ENCODE measurements at places on chromosomes 5 and 9.
A peak's percentile ranks its signal among the peaks of the same experiment; 100 is the strongest.

GRCh38 chr9:69427286-69427685 lies 102.3 kb downstream of the ENTREP1 start:
- DNase-seq = no peak

DNA sequence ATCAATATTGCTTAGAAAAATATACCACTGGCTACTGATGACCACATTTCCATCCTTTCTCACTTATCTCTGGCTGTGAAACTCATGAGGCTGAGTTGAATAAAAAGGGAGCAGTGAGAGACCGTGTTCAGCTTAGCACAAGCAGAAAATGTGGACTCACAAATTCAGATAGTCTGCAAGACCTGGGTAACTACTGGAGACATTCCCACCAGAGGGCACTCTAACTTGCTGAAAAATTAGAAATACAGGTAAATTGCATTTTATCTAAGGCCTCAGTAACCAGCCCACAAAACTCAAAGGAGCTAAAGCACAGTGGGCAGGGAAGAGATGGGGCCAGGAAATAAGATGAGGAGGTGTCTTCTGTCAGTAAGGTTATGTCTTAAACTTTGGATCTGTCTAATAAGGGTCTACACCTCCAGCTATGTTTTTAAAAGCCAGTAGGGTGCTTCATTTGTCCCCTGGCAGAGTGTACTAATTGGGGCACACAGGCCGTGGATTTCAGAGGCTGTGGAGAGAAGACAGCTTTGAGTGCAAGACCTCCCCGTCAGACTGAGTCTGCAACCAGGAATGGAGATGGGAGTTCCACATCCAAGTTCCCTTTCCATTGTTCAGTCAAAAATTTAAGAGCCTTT lies 8.7 kb upstream of the NDUFB6 start:
- peak; percentile 57 for DNase-seq

- no peak for DNase-seq
Measured at GRCh38 chr9:127805620-127806019, 2.9 kb downstream of the FPGS start.

- DNase-seq = no peak
Measured at GRCh38 chr9:23779220-23779619, 46.8 kb downstream of the ELAVL2 start.

- no peak for DNase-seq
Measured at GRCh38 chr9:133788045-133788818, 50.1 kb upstream of the SARDH start.

GRCh38 chr5:66992547-66992946 lies 204.1 kb downstream of the CD180 start:
- DNase-seq = no peak

DNA sequence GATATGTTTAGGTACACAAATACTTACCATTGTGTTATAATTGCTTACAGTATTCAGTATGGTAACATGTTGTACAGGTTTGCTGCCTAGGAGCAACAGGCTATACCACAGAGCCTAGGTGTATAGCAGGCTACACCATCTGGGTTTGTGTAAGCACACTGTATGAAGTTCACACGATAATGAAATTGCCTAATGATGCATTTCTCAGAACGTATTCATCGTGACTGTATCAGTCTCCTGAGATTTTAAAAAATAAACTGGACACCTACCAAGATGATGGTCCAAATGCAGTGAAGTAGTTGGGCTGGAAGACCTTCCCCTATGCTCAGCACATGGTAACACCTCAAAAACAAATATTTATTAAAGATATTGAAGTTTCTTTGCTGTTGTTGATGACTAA lies 103.3 kb upstream of the NFIB start:
- peak; percentile 27 for DNase-seq

GRCh38 chr5:140631831-140632365 lies 1.1 kb downstream of the CD14 start:
- DNase-seq = no peak

DNA sequence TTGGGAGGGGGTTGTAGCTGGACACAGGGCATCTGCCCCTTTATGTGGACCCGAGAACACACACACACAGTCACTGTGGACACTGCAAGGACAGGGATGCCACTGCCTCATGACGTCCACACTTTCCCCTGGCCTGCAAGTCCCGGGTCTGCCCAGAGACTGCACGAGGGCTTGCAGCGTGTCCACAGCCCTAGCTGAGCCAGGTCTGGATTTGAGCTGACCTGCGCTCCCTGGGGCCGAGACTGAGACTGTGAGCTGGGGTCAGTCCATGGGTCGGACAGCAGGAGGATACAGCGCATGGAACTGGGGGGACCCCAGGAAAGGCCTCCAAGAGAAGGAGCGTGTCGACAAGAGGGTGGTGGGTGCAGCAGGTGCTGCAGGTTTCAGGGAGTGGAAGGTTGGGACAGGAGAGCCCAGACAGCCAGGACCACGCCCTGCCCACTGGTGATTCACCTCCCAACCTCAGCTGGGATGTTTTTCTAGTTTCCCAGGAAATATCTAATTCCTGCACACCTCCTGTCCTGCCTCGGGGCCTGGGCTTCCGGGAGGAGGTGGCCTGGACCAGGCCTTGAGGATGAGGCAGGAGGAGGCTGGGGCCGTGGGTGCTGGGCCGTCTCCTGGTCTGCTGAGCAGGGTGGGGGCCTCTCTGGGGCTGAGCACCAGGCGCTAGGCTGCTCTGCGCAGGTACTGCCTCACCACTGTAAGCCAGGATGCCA lies 806 bp upstream of the RNF224 start:
- no peak for DNase-seq

GRCh38 chr5:73673161-73673591 lies 47.2 kb downstream of the ARHGEF28 start:
- DNase-seq = peak; percentile 68

GRCh38 chr5:147160902-147161700 lies 73.7 kb upstream of the STK32A start:
- DNase-seq = no peak

DNA sequence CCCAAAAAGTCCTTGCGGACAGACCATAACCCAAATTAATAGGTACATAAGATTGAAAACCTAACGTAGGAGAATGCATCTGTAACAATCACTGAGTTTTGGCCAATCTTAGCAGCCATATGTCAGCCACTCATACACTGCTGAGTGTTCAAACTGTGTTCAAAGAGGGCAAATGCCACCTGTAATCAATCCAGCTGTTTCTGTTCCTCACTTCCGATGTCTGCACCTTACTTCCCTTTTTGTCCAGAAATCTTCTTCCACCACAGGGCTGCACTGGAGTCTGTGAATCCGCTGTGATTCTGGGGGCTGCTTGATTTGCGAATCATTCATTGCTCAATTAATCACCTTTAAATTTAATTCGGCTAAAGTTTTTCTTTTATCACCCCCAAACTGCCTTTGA lies 263.9 kb downstream of the ICE1 start:
- DNase-seq = no peak

DNA sequence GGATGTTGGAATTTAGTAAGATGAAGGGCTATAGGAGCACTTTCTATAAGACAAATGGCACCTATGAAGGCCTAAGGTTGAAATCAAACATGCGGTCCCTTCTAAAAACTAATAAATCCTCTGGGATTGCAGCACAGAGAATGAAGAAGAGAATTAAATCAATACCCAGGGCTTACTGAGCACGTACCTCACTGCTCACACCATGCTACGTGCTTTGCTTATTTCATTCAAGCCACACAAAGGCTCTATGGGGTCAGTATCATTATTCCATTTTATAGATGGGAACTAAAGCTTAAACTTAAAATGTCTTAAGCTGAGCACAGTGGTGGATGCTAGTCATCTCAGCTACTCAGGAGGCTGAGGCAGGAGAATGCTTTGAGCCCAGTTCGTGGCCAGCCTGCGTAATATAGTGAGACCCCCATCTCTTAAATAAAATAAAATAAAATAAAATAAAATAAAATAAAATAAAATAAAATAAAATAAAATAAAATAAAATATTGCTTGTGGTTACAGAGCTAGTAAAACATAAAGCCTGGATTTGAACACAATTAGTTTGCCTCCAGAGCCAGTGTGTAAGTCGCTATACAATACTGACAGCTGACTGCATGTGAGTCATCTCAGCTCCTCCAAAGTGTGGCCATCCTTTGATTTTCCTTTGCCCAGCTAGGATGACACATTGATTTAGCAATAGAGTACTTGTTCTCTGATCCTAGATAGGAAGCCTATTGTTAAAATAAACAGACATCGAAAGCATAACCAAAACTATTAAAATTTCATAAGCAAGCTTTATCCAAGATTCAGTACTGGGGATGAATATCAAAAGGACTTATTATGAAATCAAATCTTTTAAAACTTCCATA lies 20.9 kb upstream of the DPYSL3 start:
- DNase-seq = peak; percentile 73

- peak; percentile 50 for DNase-seq
Measured at GRCh38 chr9:76394960-76395252, 680 bp upstream of the RFK start.

DNA sequence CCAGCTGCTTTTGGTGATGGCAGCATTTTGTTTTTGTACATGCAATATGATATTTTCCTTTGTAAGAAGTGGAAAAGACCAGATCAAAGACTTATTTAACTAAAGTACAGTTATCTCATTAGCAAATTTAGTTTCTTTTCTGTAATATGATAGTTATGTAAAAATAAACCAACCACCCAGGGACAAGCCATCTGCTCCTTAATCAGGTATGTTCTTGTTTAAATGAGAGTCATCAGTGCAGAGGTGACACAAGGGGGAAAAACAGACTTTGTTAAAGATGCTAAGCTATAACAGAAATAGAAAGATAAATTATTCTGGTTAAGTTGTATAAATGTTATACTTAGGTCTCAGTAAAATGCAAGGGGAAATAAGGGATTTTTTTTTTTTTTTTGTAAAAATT lies 805.7 kb upstream of the SEMA6A start:
- DNase-seq = no peak

DNA sequence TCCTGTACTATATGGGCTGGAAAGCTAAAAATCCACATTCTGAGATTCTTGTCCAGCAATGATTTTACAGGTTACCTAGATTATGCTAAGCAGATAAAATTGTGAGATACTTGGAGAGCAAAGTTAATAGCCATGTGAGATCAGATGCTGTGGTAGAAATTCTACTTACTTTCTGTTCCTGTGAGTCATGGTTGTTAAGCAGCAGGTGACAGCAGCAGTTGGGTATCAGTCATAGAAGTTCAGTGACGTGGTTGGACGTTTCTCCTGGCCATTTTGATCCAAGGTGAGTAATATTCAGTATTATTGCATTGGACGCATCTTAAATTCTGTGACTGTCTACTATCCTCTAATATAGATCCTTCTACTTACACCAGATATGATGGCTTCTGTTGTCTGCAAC lies 524.5 kb downstream of the TMEM38B start:
- no peak for DNase-seq

- peak; percentile 62 for DNase-seq
Measured at GRCh38 chr5:8686707-8687106, 817.8 kb downstream of the MTRR start.

DNA sequence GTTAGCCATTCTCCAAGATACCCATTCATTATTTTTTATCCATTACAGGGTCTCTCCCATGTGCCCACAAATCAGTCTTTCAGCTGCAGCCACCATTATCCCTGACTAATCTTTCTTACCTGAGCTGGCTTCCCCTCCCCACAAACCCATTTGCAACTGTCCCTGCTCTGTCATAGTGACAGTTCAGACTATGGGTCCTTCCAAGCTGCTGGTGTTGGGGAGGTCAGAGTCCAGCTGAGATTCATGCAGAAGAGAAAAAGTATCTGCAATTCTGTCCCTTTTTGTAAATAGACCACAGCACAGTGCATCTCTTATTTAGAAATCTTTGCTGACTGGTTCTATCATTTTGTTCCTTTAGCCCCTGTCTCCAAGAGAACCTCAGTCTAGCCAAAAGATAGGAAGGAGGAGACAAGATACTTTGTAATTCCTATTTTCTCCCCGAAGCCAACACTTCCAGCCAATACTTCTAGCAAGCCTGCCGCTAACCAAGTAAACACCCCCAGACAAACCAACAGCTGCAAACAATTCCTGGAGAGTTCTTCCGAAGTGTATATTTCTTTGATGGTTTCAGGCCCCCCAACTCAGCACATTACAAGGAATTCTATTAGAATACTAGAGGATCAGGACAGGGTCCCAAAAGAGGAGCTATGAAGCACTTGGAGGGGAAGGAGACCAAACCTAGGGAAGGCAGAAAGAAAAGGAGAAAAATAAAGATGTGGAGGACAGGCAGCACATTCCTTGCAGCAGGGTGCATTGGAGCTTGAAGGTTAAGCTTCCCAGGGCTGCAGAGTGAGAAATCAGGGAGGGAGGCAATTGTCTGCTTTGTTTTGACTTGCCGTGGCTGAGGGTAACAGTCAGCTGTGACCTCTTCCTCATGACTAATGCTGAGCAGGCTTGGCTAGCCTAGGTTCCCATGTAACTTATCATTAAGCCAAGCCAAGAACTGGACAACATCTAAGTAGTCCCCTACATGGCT lies 148.5 kb downstream of the SGCD start:
- peak; percentile 84 for DNase-seq

Measured in GM03348 (cell line).